ENCODE measurements at places on chromosomes 2 and 18.
A peak's percentile ranks its signal among the peaks of the same experiment; 100 is the strongest.

- DNase-seq: peak; percentile 92
Measured at GRCh38 chr2:141341444-141341843, 789.4 kb downstream of the LRP1B start.

- peak; percentile 8 for DNase-seq
Measured at GRCh38 chr2:187497858-187498463, 49.9 kb upstream of the CALCRL start.

DNA sequence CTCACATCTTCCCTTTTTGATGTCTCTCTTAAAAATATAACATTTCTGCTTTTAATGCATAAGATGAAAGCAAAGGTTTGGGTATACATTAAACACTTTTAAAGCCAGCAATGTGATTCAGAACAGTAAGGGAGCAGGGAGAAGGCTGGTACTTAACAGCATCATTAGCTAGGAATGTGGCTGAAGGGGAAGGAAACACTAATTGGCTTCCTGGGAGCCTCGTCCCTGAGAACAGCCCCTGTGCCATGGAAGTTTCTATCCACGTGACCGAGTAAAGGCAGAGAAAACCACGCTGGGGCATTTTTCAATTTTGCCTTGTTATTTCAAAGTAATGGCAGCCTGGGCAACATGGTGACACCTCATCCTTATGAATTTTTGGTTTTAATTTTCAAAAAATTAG is 109.2 kb upstream of the GPC1 start:
- DNase-seq: no peak

- no peak for DNase-seq
Measured at GRCh38 chr2:157447031-157447430, 3.1 kb upstream of the CYTIP start.

Measured in AG10803 (cell line).